ENCODE measurements at places on chromosomes 6 and 20. TPM values are rescaled to one million over a fixed set of nuclear protein-coding genes. Genes with fewer than 3 reads are reported as not detected.

Gene ACSS2
- 70.1 TPM for total RNA-seq

Gene ETV7
- 2.2 TPM for total RNA-seq

Gene PLEKHG1
- 8.2 TPM for total RNA-seq

Gene SLC17A9
- total RNA-seq, result 2.5 TPM

Gene EYS
- total RNA-seq, result not detected

Gene MYH7B
- 0.66 TPM for total RNA-seq

Gene CEP85L
- 12.8 TPM for total RNA-seq

Gene SIRPD
- total RNA-seq, result not detected

Gene SMIM8
- 16.8 TPM for total RNA-seq

Gene PDYN
- not detected for total RNA-seq

Gene LAMA4
- 225 TPM for total RNA-seq

Gene PYGB
- total RNA-seq, result 147 TPM

Gene SYNDIG1
- 0.36 TPM for total RNA-seq

Gene KIF6
- total RNA-seq, result not detected

Gene CABLES2
- total RNA-seq, result 2.8 TPM

Gene GABRR1
- not detected for total RNA-seq

Gene SLC25A27
- 39.7 TPM for total RNA-seq

Gene ERVFRD-1
- not detected for total RNA-seq

Gene IRF4
- total RNA-seq, result 0.68 TPM

Gene TMEM200A
- 0.95 TPM for total RNA-seq

Gene OLIG3
- not detected for total RNA-seq

Gene TNF
- total RNA-seq, result not detected

Gene PHIP
- total RNA-seq, result 41.7 TPM
